ENCODE measurements at places on chromosomes 12 and 14.

GRCh38 chr14:56237398-56237797 lies 119.2 kb downstream of the PELI2 start:
- no peak for DNase-seq

GRCh38 chr14:22854963-22855724 lies 16.4 kb upstream of the LRP10 start:
- DNase-seq, result no peak

GRCh38 chr14:67491741-67492507 lies 3.4 kb upstream of the TMEM229B start:
- DNase-seq, result no peak

DNA sequence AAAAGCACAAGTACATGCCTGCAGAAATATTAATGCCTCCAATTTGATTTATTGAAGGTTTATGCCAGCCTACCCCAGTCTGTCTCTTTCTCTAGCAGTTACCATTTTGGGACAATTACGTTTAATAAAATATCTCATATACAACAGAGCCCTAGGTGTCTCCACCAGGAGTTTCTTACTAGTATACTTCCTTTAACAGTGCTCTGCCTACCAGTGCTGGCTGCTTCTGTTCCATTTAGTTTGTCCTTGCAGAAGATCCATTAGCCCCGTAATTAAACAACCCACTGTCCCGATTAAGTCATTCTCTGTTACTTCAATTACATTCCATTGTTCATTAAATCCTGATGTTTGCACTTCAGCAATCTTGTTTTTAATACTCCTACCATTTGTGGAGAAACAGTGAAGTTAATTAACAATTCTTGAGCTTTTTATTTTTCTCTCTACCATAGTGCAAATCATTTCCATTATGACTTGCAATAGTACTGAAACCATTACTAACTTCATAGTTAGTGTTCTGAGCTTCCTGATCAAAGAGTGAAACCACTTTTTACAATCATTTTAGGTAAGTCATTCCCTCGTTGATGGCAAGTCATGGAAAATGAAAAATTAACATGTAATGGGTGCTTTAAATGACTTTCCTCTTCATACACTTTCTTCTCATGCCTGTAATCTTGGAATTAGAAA lies 121.1 kb downstream of the PLXNC1 start:
- no peak for DNase-seq

DNA sequence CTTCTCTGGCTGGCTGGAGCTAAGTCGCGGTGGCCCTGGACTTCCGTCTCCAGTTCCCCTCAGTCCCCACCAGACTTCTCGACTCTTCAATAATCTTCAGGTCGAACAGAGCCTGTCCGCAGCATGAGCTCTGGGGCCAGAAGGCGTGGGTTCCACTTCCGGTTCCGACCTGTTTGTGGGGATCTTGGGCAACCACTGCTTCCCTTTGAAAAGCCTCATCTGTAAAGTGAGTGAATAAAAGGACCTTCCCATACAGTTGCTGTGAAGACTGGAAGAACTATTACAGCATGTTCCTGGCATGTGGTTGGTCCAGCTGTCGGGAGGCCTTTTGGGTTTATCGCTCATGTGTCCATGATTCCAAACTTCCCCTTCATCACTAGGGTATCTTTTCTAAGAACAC lies 19.4 kb downstream of the ADGRD1 start:
- DNase-seq, result peak; percentile 36

- no peak for DNase-seq
Observed at GRCh38 chr14:20470603-20470901, 1.3 kb downstream of the PNP start.

- DNase-seq, result no peak
Observed at GRCh38 chr14:73102806-73103497, 33.4 kb upstream of the PSEN1 start.

DNA sequence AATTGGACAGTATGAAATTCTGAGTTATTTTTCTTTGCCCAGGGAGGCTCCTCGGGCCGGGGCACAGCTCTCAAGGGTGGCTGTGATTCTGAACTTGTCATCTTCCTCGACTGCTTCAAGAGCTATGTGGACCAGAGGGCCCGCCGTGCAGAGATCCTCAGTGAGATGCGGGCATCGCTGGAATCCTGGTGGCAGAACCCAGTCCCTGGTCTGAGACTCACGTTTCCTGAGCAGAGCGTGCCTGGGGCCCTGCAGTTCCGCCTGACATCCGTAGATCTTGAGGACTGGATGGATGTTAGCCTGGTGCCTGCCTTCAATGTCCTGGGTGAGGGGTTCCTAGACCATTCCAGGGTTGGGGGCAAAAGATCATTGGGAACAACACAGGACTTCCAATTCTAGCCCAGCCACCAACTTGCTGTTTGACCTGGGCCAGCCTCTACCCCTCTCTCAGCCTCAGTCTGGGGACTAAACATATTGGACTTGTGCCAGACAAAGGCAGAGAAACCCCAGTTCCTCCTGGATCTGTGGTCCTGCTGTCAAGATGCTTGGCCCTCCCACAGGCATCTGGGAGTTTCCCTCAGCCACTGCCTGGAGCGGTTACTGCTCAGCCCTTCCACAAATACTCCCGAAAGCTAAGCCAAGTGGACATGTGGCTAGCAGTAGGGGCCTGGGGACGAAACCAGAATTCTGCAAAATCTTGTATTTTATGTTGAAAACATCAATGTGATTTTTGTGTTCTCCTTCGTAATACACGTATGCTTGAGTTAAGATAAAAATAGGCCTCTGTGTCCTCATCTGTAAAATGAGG lies 3.5 kb downstream of the OAS3 start:
- DNase-seq, result no peak
